ENCODE measurements at places on chromosomes 2 and 18. TPM values are rescaled to one million over a fixed set of nuclear protein-coding genes. Genes with fewer than 3 reads are reported as not detected.

- DNase-seq = no peak
Observed at GRCh38 chr2:230408244-230408842, 7.7 kb upstream of the SP100 start.

- DNase-seq = no peak
Observed at GRCh38 chr2:150689590-150689989, 202.1 kb upstream of the RND3 start.

- no peak for DNase-seq
Observed at GRCh38 chr2:9423922-9424272, 443 bp downstream of the CPSF3 start.

PXDN gene
- 184 TPM for polyA plus RNA-seq

DNA sequence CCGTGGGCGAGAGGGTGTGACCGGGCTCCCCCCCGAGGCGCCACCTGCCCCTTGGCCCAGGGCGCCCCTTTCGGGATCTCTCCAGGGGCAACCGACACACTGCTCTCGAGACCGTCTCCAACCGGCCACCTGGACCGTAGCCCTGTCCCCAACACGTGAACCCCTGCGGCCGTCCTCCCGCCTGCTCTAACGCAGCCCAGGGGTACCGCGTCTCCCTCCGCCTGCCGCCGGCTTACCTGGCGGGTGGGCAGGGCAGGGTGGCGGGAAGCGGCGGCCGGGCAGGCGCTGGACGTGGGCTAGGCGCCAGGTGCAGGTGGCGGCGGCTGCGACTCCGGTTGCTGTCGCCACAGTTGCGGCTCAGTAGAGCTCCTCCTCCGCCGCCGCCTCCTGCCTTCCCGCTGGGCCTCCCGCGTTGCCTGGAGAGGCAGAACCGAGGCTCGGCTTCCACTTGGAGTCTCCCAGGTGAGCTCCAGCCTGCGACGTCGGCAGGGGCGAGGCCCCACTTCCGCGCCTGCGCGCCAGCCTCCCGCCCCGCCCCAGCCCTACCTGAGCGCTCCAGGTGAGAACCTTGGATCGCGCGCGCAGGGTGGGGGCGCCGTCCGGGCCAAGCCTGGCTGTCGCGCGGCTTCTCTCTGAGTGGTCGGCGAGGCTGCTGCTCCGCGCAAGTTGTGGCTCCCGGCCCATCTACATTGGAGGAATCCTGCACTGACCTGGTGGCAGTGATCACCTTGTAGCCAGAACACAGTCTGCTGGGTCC lies at the start of gene GALNT3:
TSS of gene GALNT3 (minus strand) at position 469 of the 757 bp plus-strand sequence. CDS start 23,547 bp downstream, outside the sequence.
- peak; percentile 65 for DNase-seq

TUBA3D gene
- 1.5 TPM for polyA plus RNA-seq

DNA sequence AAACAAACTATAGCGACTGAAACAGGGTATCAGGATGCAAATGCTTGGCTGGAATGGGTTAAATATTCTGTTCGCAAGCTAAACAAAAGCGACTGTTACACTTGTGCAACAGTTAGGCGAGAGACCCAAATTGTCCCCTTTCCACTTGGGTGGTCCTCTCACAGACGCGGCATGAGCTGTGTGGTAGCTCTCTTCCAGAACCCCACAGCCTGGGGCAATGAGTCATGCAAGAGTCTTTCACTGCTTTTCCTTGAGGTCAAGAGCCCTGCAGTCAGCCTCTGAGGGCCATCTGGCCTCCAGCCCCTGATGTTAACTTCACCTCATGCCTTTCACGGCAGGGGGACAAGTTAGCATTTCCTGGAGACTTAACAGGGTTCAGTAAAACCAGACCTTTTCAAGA lies 25.7 kb downstream of the SULT1C4 start:
- DNase-seq = peak; percentile 40

REG1B gene
- polyA plus RNA-seq = not detected

DNA sequence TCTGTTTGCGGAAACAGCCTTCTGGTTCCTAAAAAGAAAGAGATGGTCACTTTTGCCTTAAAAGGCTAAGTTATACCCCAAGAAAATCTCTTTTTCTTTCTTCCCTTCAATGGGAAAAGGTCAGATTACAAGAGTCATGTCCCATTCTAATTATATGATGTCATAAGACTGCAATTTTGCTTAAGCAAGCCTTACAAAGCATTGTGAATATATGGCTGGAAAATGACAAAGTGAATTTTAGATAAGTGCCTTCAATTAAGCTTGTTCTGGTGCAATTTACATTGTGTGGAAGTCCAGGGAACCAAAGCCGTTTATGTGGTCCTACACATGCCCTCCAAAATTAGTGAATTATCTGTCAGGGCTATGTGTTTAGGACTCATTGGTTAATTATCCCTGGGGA lies 7.6 kb upstream of the BMP10 start:
- DNase-seq = no peak

- no peak for DNase-seq
Observed at GRCh38 chr2:223868005-223868404, 30.6 kb upstream of the AP1S3 start.

GRCh38 chr2:180607514-180608049 lies 372.8 kb upstream of the UBE2E3 start:
- DNase-seq = no peak

GRCh38 chr2:85582492-85582891 lies 1.7 kb upstream of the VAMP5 start:
- no peak for DNase-seq

DNA sequence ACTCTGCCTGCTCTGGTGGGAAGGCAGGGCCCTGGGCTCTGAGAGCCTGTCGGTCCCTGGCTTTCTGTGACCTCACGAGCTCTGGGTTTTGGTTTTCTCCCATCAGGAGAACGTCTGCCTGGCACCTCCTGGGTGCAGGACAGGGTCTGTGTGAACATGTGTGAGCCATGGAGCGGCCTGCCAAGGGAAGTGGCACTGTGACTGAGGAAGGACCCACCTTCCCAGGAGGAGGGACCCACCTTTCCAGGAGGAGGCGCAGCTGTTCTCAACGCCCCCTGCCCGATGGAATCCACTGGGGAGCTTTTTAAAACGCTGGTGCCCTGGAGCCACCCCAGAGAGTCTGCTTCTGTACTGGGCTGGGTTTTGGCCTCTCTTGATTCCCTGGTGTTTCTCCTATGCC lies 168.7 kb downstream of the GLI2 start:
- DNase-seq = no peak

DNA sequence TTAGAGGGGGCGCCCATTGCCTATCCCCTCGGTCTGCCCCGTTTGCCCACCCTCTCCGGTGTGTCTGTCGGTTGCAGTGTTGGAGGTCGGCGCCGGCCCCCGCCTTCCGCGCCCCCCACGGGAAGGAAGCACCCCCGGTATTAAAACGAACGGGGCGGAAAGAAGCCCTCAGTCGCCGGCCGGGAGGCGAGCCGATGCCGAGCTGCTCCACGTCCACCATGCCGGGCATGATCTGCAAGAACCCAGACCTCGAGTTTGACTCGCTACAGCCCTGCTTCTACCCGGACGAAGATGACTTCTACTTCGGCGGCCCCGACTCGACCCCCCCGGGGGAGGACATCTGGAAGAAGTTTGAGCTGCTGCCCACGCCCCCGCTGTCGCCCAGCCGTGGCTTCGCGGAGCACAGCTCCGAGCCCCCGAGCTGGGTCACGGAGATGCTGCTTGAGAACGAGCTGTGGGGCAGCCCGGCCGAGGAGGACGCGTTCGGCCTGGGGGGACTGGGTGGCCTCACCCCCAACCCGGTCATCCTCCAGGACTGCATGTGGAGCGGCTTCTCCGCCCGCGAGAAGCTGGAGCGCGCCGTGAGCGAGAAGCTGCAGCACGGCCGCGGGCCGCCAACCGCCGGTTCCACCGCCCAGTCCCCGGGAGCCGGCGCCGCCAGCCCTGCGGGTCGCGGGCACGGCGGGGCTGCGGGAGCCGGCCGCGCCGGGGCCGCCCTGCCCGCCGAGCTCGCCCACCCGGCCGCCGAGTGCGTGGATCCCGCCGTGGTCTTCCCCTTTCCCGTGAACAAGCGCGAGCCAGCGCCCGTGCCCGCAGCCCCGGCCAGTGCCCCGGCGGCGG lies 1.7 kb downstream of the MYCN start:
- DNase-seq = no peak

GRCh38 chr2:239466061-239466754 lies 65.4 kb upstream of the HDAC4 start:
- no peak for DNase-seq

DNA sequence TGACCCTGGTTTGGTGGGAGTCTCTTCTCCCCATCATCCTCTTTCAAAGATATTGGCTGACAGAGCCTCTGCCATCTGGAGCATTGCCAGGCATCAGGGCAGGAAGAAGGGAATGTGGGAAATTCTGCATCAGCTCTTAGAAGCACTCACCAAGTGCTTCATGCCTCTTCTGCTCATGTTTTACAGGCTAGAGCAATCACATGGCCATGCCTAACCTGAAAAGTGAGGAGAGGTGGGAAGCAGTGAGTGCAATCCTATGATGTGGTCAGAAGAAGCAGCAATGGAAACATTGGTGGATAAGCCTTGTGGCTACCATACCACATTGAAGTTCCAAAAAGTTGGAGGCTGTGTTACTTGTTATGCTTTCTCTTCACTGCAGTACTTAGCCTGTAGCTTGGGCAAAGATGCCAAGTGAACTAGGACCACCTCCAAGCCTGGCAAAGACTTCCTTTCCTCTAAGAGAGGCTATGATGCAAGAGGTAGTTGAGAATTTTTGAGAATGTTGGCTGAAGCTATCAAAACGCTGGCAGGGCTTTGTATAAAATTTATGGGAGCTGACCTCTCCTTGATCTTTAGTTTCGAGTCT lies 64.1 kb downstream of the BCL2L11 start:
- no peak for DNase-seq

DLX1 gene
- polyA plus RNA-seq = 0.24 TPM

TIMM21 gene
- polyA plus RNA-seq = 58.9 TPM

DSG1 gene
- not detected for polyA plus RNA-seq

GCA gene
- polyA plus RNA-seq = 27.3 TPM

DNA sequence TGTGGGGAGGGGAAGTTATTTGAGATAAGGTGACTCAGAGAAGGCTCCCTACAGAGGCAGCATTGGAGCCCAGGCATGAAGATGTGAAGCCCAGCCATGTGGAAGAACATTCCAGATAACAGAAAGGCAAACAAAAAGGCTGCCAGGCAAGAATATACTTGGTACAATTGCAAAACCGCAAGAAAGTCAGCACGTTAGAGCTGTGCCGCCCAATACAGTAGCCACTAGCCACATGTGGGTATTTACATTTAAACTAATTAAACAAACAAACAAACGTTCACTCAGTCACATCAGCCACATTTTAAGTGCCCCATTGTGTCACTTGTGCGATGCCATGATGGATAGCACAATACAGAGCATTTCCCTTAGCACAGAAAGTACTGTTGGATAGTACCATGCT lies 179.6 kb downstream of the SATB2 start:
- DNase-seq = no peak

CLASP1 gene
- polyA plus RNA-seq = 46.7 TPM

DNA sequence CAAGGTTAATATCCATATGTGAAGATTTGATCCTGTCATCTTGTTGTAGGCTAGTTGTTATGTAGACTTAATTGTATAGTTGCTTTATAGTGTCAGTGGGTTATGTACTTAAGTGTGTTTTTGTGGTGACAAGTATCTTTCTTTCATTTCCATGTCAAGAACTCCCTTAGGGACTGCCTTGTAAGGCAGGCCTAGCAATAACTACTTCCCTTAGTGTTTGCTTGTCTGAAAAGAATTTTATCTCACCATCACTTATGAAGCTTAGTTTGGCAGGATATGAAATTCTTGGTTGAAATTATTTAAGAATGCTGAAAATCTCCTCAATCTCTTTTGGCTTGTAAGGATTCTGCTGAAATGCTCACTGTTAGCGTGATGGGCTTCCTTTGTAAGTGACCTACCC lies 467.6 kb downstream of the CDH2 start:
- no peak for DNase-seq

DNA sequence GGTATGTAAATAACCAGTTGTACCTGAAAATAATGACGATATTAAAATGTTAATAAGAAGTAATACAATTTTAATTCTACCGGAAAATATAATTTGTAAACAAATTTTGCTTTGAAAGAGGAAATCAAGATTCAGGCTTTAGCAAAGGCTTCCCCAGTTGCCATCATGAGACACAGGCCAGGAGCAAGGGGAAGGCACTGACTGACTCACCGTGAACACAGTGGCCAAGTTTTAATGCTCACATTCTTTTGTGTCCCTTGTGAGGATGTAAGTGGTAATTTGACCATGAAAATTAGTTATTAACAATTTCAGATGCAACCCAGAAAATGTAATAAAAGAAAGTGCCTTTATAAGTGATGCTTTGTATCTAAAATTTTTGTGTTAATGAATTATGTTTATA lies 164.1 kb downstream of the GREB1L start:
- no peak for DNase-seq

GRCh38 chr2:95761556-95761955 lies 169.8 kb downstream of the TRIM43 start:
- DNase-seq = no peak

FAP gene
- polyA plus RNA-seq = 39.7 TPM

DNA sequence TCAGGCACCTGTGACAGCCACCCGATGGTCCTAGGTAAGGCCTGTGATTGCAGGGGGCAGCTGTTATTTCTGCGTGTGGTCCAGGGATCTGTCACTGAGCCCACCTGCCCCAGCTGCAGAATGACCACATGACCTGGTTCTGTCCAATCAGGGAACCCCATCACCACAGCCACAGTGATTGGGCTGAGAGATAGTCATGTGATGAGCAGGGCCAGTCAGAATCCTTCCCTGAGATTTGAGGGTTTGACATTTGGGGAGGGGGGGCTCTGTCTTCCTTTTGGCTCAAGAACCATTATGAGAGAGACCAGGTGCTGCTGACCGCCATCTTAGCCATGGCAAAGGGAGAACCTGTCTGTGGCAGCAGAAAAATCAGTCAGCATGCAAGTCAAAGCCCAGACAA lies 147.2 kb downstream of the SMAD7 start:
- no peak for DNase-seq

DNA sequence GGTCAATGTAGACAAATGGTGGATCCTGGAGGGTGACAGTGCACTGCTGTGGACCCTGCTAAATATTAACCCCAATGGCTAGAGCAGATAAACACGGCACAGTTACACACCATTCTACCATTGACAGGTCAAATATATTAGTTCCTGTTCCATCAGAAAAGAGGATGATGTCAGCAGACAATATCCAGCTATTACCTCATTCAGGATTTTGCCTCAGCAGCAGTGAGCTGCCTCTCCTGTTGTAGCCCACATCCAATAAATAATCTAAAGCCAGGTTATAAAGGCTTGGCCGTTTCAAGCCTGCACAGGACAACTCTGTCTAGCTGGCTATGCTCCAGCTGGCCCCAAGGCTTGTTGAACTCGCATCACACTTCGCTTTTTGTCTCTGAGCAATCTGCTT lies 31.6 kb upstream of the NETO1 start:
- DNase-seq = no peak
